ENCODE measurements at places on chromosomes 11 and 22.

DNA sequence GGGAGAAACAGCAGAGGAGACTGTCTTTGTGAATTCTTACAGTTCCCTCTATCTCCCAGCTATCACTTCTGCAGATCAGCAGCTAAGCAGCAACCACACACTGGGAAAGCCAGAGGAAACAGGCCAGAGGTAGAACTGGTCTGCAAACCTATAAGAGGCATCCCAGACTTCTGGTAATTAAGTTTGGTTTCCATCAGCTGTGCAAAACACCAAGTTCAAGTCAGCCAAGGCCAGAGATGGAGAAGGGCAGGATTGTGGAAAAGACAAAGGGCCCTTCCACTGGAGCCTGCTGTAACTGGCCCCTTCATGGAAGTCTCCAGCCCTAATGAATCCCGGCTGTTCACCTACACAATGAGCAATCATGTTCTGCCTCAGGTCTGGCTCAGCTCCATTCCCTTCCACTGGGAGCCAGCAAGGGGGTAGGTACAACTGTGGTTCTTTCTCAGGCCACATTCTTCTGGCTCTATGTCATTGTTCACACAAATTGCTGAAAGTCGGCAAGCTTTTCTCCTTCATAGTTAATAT, 4.6 kb upstream of the PAMR1 start:
- DNase-seq, result no peak

DNA sequence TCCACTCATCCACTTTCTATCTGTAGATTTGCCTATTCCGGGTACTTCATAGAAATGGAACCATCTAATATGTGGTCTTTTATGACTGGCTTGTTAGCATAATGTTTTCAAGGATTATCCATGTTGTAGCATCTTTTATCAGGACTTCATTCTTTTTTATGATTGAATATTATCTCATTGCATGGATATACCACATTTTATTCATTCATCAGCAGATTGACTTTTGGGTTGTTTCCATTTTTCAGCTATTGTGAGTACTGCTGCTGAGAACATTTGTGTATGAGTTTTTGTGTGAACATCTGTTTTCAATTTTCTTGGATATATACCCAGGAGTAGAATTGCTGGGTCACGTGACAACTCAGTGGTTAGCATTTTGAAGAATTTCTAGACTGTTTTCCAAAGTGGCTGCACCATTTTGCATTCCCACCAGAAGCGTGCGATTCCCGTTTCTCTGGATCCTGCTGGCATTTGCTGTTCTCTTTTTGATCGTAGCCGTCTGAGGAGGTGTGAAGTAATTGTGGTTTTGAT, 8.9 kb downstream of the DERL3 start:
- DNase-seq, result no peak

DNA sequence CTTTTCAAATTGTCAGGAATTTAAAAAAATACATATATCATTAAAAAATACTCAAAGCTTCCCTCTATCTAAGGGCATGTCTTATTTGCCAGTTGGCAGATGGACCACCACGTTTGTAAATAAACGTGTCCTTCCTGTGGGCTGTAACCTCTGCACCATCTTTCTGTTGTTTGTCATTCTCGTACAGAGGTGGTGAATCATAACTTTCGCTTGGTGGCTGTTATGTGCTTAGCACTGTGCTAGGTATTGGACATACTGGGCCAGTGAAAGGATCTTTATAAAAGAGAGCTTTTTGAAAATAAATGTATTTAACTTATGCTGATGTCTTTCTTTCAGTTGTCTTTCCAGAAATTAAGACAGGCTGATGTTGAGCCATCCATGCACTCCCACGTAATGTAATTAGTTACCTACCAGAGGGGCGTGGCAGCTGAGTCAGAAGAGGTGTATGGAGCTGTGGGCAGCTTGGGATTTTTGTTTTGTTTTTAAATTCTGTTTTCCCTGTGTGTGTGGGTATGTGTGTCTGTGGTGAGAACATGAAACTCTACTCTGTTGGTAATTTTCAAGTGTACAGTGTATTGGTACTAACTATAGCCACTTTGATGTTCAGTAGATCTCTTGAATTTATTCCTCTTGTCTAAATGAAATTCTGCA, 62.7 kb downstream of the TECTA start:
- no peak for DNase-seq

GRCh38 chr11:35010654-35011053, 94.2 kb downstream of the PDHX start:
- DNase-seq, result no peak

DNA sequence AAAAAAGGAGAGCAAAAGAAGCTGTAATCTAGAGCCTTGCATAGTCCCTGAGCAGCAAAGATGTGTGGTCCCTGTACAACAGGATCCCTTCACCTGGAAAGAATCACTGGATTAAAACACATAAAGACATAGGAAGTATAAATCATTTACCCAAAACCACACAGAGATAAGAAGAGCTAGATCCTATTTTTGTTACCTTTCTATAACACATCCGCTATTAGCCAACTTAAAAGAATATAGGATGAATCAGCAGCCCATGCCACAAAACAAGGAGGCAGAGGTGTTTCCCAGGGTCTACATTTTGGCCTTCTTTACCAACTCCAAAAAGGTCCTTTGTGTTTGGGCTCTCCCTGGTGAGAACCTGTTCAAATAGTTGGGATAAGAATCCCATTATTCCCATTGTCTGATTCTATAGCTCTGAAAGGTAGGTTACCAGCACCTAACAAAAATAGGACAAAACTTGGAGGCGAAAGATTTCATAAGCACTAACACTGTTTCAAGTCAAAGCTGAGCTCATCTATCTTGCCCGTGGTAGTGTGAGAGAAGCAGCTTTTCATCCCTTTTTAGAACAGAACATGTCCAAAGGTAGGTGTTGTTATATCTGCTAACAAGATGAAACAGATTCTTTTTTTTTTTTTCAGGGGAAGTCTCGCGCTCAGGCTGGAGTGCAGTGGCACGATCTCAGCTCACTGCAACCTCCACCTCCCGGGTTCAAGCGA, 26.8 kb downstream of the PAK1 start:
- DNase-seq, result no peak

- DNase-seq, result no peak
These were observed 76.0 kb downstream of the CACNA1I start for GRCh38 chr22:39646398-39647063.

DNA sequence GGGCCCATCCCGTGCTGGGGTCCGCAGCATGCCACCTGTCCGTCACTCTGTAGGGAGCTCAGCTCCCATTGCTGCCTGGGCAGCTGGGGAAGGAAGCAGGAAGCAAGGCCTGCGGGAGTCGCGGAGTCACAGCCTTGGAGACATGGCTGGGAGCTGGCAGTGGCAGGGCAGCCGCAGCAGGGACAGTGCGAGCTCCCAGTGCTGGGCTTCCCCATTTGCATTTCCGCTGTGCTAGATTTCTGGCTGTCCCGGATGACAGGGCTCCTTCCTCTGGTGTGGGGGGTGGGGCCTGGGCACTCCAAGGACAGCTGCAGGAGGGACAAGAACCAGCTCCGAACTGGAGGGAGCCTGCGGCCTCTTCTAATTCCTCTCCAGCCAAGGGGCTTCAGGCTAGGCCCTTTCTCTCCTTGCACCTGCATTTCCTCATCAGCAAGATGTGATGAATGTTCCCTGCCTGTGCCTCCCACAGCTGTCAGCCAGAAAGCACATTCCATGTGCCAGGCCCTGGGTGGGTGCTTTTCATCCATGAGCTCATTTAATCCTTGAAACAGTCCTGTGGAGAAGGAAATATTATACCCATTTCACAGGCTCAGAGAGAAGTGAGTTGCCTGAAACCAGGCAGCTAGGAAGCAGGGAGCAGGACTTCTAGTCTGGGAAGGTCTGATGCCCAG, 48.0 kb downstream of the MYO7A start:
- DNase-seq, result no peak

DNA sequence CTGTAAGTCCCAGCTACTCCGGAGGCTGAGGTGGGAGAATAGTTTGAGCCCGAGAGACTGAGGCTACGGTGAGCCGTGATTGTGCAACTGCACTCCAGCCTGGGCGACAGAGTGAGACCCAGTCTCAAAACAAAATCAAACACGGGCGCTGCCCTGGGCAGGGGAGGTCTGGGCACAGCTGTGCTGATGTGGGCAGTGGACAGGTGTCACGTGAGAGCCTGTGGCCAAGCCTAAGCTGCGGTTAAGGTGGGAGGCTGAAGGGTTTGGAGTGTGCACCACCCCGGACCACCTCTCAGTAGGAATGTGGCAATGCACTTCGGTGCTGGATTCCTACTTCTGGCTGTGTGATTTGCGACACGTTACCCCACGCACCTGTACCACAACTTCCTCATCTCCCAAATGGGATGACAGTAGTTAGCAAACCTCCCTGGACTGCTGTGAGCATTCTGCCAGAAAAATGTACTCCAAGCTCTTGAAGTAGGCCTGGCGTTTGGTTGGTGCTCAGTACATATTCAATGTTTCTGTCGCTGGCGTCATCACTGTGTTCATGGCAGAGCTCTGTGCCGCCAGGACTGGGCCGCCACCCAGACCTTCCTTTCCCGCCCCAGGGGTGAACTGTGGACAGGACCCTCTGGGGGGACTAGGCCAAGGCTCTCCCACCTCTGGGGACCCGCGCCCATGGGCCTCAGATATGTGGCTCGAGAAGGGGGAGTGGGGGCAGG, 807 bp upstream of the ZNF74 start:
- DNase-seq, result no peak

- DNase-seq, result no peak
These were observed 63.6 kb upstream of the PITPNB start for GRCh38 chr22:27982630-27983180.

- DNase-seq, result no peak
These were observed 52.1 kb downstream of the SHANK2 start for GRCh38 chr11:71200172-71200716.

GRCh38 chr11:78801161-78801884, 226.7 kb upstream of the NARS2 start:
- DNase-seq, result no peak

DNA sequence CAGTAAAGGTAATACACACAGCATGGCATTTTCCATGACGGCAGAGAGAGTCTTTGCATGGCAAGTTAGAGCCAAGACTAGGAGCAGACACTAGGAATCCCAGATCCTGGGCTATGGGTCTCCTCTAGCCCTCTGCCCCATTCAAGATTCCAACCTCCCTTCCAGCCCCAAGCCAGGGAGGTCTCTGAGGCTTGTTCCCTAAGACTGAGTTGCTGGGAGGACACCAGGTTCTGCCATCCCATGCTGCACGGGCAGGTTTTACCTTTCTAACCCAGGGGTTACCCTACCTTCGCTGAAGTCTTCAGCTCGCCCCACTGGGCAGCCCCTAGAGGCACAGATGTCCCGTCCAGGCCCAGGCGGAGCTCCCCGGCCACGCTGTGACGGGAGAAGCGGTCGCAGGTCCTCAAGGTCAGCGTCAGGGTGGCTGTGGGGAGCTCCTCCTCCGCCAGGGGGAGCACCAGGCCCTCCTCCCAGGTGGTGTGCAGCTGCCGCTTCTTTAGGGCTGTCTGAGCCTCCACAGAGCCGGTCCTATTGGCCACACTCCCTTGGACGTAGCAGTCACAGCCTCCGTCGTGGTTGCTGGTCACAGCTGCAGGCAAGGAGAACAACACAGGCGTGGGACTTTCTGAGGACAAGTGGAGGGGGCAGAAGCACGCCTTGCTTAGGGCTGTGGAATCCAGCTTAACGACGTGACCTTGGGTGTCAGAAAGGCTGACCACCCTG, 33.8 kb downstream of the SYT13 start:
- peak; percentile 6 for DNase-seq

- no peak for DNase-seq
These were observed 69.8 kb upstream of the TNRC6B start for GRCh38 chr22:40107851-40108378.

- DNase-seq, result no peak
These were observed 15.1 kb downstream of the TBC1D22A start for GRCh38 chr22:46777609-46777970.

- no peak for DNase-seq
These were observed 175.8 kb downstream of the DSCAML1 start for GRCh38 chr11:117621226-117621625.

- DNase-seq, result no peak
These were observed 31.1 kb downstream of the RPL3 start for GRCh38 chr22:39288135-39288898.

- no peak for DNase-seq
These were observed 11.9 kb upstream of the SYTL2 start for GRCh38 chr11:85822814-85823213.

GRCh38 chr11:43243927-43244326, 67.9 kb upstream of the API5 start:
- no peak for DNase-seq

DNA sequence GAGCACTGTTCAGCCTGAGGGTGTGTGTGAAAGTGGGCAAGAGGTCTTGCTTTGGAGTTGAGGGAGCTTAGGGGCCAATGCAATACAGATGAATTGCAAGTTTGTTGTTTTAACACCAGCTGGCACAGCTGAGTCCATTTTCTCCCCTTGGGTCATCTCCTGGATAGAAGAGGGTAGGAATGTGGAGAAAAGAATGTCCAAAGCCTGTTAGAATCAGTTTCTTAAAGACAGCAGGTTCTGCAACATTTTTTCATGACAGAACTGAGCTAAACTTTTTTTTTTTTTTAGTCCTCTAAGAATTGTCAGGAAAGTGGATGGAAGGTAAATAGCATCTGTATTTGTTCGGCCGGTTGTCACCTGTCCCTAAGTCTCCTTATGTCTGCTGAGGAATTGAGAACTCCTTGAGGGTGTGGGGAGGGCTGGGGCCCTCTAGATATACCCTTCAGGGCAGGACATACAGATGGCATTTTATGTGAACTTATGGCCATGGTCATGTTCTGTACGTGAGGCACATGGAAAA, 211.1 kb upstream of the CADM1 start:
- DNase-seq, result no peak

DNA sequence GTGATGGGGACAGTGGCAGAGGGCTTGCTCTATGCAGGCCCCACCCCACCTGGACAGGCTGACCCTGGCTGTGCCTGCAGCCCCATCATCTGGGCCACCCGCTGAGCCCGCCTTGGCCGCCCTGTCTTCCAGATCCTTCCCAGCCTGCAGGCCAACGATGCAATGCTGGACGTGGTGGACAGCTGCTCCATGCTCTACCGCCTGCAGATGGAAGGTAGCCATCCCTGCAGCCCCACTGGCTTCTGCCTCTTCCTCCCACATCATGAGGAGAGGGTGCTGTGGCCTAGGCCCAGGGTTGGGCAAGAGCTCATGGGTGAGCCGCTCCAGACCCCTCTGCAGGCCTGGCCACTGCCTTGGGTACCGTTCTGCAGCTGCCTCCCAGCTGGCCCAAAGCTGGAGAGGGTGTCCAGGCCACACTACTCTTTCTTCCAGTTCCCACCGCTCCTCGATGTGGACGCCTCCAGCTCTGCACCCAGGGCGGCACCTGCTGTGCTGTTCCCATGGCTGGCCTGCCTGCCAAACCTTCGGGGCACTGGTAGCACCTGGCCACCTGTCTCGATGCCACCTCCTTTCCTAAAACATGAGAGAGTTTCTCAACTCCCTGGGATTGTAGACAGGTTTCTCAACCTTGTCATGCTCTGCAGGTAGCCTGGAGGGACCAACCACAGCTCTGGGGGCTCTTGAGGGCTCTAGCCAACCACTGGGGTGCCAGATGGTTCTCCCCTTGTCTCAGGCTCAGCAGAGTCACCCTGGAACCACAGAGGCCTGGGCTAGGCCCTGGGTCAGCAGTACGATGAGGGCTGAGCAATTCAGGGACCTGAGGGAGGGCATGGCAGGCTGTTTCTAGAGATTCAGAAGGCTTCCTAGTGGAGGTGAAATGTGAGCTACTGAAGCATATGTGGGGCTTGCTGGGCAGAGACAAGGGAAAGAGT, 9.5 kb upstream of the GTSE1 start:
- DNase-seq, result no peak

Measured in stimulated activated CD4-positive, alpha-beta T cell treated with anti-CD3 and anti-CD28 coated beads, TNF-alpha, amount 100 ng/mL, for 1 hour (primary cell).